ENCODE measurements at places on chromosomes 5 and 9. TPM values are rescaled to one million over a fixed set of nuclear protein-coding genes. Genes with fewer than 3 reads are reported as not detected.

GRCh38 chr9:75823151-75823550, 67.3 kb upstream of the PCSK5 start:
- H3K27ac ChIP-seq: no peak overlapping the region
- H3K4me1 ChIP-seq: no peaks in the 10 kb centered on the region
- H3K27me3 ChIP-seq: no peaks in the 10 kb centered on the region
- H3K36me3 ChIP-seq: no peaks in the 10 kb centered on the region
- no peak for DNase-seq

GRCh38 chr5:163916861-163917260, 411.4 kb downstream of the MAT2B start:
- H3K4me1 ChIP-seq: no peaks in the 10 kb centered on the region
- no peak for DNase-seq
- H3K36me3 ChIP-seq: no peaks in the 10 kb centered on the region
- no peak overlapping the region for H3K27ac ChIP-seq
- H3K27me3 ChIP-seq: no peaks in the 10 kb centered on the region
- no peak overlapping the region for H3K4me3 ChIP-seq

- no peaks in the 10 kb centered on the region for H3K36me3 ChIP-seq
- no peaks in the 10 kb centered on the region for H3K27me3 ChIP-seq
- no peak overlapping the region for H3K4me3 ChIP-seq
- peaks cover 12% of the 10 kb centered on the region for H3K4me1 ChIP-seq
Observed at GRCh38 chr9:18601026-18601425, 127.1 kb downstream of the ADAMTSL1 start.

DNA sequence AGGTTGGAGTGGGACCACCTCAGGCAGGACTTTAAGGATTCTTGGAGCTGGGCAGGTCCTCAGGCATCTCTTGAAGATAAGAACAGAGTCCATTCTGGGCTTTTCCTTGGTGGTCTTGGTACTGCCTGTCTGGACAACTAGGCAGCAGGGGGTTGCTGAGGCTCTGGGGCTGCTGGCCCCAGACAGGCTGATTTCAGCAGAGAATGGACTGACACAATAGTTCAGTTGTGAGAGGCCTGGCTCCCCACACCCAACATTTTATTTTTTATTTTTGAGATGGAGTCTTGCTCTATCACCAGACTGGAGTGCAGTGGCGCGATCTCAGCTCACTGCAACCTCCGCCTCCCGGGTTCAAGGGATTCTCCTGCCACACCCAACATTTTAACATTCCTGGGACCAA, 4.6 kb downstream of the ANGPTL2 start:
- H3K4me3 ChIP-seq: no peak overlapping the region
- no peaks in the 10 kb centered on the region for H3K36me3 ChIP-seq
- H3K27me3 ChIP-seq: no peaks in the 10 kb centered on the region
- peaks cover 84% of the 10 kb centered on the region for H3K4me1 ChIP-seq

Gene GLRA1
- not detected for total RNA-seq

Measured in esophagus squamous epithelium (tissue), 5 donors.